Stimulated activated CD4-positive, alpha-beta T cell treated with anti-CD3 and anti-CD28 coated beads, Interleukin-2, amount 100 ng/mL, for 24 hours (primary cell): ENCODE measurements at places on chromosomes 3 and 15.

DNA sequence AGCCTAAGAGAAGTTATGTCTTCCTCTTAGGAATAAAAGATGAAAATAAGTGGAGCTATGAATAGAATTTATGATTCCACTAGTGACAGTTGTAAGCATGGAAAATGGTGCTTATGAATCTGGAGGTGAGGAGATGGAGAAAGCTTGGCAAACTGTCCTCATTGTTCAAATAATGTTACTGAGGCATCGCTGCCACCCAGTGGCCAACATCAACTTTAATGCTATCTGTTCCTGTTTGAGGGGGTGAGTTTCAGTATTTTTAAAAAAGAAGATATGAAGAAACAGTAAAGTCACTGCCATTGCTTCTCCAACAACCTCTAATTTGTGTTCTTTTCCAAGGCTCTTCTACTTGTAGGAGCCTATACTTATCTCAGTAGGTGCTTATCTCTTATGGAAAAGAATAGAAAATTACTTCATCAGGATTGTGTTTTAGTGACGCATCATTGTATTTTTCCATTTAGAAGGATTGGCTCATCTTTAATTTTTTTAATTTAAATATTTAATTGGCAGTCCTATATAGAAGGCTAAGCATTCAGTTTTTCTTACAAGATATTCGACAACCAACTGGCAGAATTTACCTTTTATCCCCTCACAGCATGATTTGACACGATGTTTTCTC, 260.4 kb upstream of the P2RY1 start:
- DNase-seq, result no peak

GRCh38 chr15:59539799-59540198, 71.8 kb upstream of the GCNT3 start:
- DNase-seq, result no peak

GRCh38 chr15:47506329-47507100, 210.8 kb upstream of the SEMA6D start:
- DNase-seq, result no peak

GRCh38 chr3:58047826-58048225, 39.6 kb downstream of the FLNB start:
- DNase-seq, result no peak

- no peak for DNase-seq
Measured at GRCh38 chr3:188244395-188244861, 90.5 kb downstream of the LPP start.

GRCh38 chr3:27423463-27423862, 54.3 kb upstream of the NEK10 start:
- DNase-seq, result no peak
